ENCODE measurements at places on chromosomes 13 and 19. TPM values are rescaled to one million over a fixed set of nuclear protein-coding genes. Genes with fewer than 3 reads are reported as not detected.

The COMP gene
- total RNA-seq, result 142 TPM

The TSSK6 gene
- total RNA-seq, result 0.84 TPM

The GAMT gene
- total RNA-seq, result 16.1 TPM

- no peak for DNase-seq
These were observed 91.2 kb downstream of the PCDH9 start for GRCh38 chr13:67138970-67139369.

- DNase-seq, result no peak
These were observed 671.6 kb downstream of the PCDH9 start for GRCh38 chr13:66558506-66558905.

DNA sequence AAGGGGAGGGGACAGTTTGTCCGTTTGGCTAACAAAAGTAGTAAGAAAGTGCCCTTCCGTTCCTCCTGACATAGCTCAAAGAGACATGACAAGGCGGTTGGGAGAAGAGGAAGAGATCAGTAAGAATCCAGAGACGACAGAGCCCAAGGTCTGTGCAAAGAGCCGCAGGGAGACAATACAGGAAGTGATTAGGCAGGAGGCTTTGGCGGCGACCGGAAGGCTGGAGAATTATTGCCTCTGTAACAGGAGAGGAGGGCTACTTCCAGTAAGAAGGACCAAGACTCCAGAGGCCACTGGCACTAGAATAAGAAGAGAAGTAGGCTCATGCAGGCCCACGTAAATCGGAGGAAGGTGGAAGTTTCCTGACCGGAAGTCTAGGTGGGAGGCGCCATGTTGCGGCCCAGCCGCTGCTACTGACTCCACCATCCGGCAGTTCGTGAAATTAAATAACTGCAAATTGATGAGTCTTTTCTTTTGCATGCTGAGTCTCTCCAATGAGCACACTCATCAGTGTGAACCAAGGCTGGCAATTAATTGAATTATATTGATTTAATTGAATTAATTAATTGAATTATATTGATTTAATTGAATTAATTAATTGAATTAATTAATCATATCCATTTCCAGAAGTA is 9.9 kb downstream of the RFX2 start:
- no peak for DNase-seq

- DNase-seq, result no peak
These were observed 2714.5 kb upstream of the PCDH20 start for GRCh38 chr13:64130171-64130570.

GRCh38 chr13:51643105-51643881 is 59.0 kb downstream of the WDFY2 start:
- no peak for DNase-seq

GRCh38 chr19:12913851-12914690 is 5.0 kb downstream of the SYCE2 start:
- DNase-seq, result no peak
